ENCODE measurements at places on chromosomes 5 and 9.

DNA sequence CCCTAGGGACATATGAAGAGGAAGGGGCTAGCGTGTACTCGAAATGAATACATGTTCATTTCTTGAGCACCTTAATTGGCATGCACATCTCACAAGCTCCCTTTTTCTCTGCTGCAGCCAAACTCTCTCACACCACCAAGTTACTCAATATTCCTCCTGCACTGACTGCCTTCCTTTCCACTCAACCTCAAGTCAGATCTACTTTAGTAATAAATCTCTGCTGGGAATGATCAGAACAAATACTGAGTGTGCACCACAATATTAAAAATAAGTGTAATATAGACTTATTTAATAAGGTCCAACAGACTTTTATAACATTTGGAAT, 995.8 kb upstream of the WWC1 start:
- no peak for DNase-seq

- DNase-seq: no peak
Observed at GRCh38 chr9:13144166-13144775, 135.2 kb downstream of the MPDZ start.

DNA sequence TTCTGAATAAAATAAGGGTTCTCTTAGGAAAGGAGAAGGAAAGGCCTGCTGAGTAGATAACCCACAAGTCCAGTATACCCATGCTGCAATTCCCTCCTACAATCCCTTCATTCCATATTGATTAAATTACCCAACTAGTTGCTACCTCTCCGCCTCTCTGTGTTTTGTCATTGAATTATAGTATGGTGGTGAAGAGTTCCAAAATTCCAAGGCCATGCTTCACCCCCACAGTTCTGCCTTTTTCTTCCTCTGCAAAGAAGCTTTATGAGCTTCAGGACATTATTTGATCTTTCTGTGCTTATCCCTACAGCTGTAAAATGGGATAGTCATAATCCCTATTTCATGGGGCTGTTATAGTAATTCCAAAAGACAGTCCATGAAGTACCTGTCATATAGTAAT, 215.6 kb downstream of the ACTL7B start:
- DNase-seq: no peak

DNA sequence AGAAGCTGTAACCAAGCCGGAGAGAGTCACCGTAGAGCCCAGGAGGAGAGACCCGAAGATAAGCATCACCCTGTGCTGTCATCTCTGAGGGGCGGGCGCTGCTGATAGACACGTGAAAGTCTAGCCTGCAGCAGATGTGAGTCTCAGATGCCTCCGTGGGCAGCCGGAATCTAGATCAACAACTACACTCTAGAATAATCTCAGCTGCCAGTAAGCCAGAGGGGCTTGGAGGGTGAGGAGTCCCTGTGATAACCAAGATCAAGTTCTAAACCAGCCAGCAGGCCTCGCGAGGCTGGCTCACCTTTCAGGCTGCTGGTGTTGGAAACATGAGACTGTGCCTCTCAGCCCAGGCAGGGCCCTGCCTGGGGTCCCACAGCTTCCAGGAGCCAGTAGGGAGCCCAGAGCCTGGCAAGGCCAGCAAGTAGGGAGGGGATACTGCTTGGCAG, 54.1 kb downstream of the DAPK1 start:
- no peak for DNase-seq

GRCh38 chr9:121288673-121289025, 20.7 kb downstream of the GSN start:
- no peak for DNase-seq

DNA sequence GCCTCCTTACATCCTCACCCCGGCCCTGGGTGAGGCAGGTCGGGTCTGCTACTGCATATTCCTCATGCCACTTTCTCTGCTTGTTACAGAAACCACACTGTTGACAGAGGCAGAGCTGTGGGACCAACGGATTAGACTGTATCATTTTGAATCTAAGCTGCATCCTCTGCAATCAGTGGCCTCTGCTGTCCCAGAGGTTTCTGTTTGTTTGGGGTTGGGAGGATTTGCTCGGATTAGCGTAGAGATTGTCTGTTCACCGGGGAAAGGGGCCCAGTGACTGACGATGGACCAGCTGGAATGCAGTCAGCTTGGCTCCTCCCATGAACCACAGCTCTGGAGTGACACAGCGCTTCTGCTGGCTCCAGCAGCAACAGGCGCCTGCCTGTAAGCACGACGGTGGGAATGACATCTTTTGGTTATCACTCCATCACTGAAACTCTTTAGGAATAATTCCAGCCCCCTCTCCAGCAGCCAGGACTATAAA, 37.3 kb upstream of the ADRA1B start:
- no peak for DNase-seq

DNA sequence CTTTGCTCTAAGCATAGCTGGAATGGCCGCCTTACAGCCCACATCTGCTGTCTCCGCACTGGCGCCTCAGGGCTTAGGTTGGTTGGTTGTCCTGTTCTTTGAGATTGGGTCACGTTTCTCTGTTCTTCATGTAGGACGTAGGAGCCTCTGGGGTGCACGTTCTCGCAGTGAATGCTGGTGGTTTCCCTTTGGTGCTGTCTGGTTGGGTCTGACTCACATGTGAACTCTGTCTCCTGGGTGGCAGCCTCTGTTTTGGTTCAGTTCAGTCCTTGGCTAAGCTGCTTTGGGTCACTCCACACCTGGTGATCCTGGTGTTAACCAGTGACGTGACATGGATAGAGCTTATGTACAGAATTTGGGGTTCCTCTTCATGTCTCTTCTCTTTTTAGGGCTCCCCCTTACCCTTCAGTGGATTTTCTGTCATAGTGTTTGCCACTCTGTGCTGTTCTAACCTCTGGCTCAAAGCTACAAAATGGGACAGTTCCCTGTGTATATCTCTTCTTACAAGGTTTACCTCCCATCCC, 12.6 kb upstream of the LPCAT1 start:
- no peak for DNase-seq

DNA sequence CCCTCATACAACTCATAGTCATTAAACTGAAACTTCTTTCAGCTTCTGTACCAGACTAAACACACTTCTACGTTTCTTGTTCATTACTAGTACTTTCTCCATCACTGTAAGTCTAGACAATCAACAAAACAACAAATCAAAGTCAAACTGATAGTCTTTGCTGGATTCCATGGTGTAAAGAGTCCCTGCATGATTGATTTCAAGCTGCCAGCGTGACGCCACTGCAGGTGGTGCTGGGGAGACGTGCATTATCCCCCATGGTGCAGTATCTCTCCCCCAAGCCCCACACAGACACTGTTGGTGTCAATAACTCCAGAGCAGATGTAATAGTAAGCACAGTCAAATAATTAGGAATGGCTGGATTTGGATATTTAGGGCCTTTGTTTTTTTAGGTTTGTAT, 10.7 kb upstream of the SLC2A8 start:
- no peak for DNase-seq

GRCh38 chr5:66475731-66476130, 120.5 kb upstream of the MAST4 start:
- DNase-seq: no peak

DNA sequence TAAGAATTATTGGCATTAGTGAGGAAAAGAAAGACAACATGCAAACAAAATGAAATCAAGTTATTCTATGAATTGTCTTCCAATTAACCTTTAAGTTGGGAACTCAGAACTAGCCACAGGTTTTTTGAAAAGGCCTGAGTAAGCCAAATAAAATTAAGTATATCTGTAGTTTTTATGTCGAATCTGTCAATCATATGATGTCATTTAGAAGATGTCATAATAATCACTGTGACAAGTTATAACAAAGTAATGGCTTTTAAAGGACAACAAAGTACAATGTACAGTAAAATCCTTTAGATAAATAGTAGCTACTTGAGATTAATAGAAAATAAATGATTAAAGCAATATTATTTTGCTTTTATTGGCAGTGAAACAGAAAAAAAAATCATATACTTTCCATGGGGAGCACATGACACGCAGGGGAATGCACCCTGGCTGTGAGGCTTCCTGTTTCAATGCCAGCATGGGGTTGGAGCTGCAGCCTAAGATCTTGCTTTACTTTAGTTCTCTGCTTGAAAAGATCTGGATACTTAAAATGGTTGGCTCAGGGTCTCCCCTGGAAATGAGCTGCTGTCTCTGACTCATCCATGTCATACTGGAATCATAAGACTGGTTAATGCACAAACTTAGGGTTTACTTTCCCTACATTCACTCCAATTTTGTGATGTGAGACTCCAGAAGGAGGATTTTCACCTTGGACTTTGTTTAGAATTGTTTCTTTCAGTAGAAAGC, 284.3 kb downstream of the TAF11L14 start:
- no peak for DNase-seq

DNA sequence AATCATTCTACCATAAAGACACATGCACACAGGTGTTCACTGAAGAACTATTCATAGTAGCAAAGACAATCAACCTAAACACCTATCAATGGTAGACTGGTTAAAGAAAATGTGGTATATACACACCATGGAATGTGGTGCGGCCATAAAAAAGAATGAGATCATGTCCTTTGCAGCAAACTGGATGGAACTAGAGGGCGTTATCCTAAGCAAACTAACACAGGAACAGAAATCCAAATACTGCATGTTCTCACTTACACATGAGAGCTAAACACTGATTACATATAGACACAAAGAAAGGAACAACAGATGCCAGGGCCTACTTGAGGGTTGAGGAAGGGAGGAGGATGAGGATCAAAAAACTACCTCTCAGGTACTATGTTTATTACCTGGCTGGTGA, 103.8 kb downstream of the DRD1 start:
- DNase-seq: no peak

DNA sequence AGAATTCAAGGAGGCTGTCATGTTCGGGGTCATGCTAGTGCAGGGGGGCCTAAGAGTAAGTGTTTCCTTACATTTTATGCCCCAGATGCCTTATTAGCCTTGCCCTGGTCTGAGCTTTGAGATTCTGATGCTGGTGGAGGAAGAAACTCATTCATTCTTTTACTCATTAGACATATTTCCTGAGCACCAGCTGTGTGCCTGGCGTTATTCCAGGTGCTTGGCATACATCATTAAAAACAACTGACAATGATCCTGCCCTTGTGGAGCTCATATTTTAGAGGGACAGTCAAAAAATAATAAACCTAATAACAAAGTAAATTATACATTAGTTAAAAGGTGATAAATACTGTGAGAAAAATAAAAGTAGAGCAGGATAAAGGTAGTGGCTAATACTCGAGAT, 138.9 kb upstream of the SGCD start:
- DNase-seq: no peak

DNA sequence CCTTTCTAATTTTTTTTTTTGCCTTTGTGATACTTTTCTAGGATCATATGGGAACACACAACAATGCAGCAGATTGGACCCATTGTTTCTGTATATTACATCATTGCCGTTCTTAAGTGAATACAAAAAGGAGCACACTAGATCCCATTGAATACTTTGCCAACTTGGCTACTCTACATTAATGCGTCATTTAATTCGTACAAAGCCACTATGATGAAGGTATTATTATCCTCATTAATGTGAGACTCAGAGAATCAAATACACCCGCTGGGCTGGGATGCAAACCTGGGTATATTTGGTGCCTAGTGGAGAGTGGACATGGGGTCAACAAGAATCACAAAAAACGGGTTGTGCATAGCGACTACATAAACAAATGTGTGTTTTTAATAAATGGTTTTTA, 31.9 kb downstream of the OR2K2 start:
- DNase-seq: no peak

GRCh38 chr5:111582451-111582850, 70.1 kb upstream of the STARD4 start:
- DNase-seq: no peak

DNA sequence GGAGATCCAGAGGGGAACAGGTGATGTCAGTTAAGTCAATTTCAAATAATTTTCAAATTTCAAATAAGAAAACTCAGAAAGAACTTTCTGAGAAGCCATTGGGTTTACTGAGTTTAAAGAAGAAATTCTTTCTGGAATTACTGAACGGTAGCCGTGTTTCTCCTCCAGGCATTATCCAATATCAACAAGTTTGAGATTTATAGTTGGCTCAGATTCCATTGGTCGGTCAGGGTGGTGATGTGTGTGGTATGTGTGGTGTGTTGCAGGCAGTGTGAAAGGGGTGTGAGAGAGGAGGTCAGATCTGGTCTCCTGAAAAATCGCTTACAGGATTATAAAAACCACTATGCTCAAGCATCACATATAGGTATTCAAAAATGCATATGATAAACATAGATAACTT, 60.1 kb downstream of the PDE4D start:
- DNase-seq: no peak

DNA sequence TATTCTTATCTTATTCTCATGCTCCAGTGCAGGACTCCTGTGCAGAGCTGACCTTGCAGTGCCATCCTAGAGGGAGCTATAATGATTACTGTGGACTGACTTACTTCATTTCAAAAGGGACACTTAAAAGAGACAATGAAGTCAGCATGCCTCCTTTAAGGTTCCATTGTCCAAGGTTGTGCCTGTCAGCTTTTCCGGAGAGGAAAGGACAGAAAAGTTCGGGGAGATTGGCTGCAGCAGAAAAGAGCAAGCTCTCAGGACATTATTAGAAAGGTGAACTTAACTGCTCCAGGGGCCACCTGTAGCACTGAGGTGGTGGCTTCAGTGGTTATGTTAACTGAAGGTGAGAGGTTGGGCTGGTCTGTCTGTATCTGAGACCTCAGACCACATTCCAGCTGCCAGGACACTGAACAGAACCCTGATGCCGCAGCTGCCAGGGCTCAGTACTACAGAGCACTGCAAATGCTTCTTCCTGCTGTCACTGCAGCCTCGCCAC, 112.9 kb downstream of the ST8SIA4 start:
- no peak for DNase-seq

- DNase-seq: no peak
Observed at GRCh38 chr5:99030906-99031440, 102.2 kb upstream of the CHD1 start.

- DNase-seq: no peak
Observed at GRCh38 chr5:151257731-151258181, 4.8 kb downstream of the GM2A start.

- no peak for DNase-seq
Observed at GRCh38 chr9:130286781-130287428, 21.3 kb downstream of the HMCN2 start.

- DNase-seq: no peak
Observed at GRCh38 chr5:55387865-55388264, 80.1 kb downstream of the MTREX start.

GRCh38 chr5:129499208-129499852, 39.2 kb downstream of the ADAMTS19 start:
- no peak for DNase-seq

DNA sequence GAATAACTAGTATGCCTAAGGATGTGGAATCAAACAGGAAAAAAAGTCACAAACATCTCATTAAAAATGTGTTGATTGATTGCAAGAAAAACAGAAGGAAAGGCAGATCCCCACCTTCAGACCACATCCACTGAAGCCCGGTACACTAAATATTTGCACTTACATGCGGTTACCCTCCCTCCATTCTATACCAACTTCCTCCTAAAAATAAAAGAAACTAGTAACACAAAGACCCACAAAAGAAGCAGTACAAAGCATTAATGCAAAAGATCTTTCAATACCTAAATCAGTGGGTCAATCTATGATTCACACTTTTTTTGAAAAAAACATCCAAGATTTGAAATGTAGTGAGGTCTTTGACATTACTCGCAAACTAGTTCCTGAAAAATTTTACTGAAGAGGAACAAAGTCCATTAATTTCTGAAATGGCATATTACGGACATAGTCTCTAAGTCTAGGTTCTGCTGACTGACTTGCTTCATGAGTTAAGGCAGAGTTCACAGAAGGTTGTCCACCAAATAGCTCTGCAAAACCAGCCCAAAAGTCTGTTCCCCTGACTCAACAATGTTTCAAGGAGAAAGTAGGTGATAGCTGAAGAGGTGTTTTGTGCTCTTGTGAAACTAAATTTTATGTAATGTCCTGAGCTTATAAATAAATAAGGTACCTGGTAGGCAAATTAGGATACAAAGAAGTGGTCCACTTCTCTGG, 100.7 kb downstream of the PAM start:
- DNase-seq: no peak

- DNase-seq: no peak
Observed at GRCh38 chr5:91599863-91600262, 216.7 kb upstream of the ARRDC3 start.

Data from omental fat pad (tissue), 4 donors.